ENCODE measurements at places on chromosomes 16 and 17.

DNA sequence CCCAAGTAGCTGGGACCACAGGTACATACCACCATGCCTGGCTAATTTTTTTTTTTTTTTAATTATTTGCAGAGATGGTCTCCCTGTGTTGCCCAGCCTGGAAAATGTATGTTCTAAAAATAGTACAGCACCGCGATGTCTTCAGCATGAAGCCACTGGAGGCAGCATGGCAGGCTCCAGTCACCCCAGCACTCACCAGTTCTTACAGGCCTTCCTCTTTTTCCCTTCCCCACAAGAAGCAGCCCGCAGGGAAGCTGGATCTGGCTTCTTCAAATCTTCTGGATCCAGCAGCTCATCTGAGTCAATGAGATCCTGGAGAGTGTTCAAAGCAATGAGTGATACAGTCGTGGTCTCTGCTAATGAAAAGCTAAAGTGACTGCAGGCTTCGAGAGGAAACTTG is 16.2 kb downstream of the CIAPIN1 start:
- DNase-seq, result no peak

DNA sequence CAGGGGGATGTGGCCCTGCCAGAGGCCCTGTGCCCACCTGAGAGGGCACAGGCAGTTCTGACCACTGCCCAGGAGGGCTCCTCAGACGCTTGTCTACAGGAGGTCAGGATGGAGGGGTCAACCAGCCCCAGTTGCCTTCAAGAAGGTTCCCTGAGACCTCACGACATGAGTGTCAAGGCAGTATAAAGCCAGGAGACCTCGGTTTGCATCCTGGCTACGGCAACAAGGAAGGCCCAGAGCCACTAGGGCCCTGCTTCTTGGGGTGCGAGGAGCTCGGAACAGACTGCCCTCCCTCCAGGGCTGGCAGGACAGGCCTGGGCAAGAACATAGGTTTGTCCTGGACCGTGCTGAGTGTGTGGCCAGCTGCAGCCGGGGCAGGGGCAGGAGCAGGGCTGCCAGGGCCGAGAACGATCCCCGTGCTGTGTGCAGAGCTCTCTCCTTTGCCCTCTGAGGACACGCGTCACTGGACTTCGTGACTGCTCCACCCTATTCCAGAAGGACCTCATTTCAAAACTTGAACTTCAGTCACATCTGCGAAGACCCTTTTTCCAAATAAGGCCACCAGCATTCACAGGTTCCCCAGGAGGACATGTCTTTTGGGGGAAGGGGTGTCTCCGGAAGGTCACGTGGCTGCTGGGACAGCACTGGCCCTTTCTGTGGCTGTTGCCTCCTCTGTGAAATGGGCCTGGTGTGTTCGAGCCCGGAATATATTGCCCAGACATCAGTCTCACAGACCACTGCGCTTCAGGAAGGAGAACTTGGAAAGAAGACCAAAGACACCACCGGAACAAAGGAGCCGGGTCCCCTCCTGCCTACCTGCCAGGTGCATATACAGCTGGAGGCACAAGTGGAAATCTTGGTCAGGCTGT is 27.7 kb downstream of the SLC7A5 start:
- no peak for DNase-seq

DNA sequence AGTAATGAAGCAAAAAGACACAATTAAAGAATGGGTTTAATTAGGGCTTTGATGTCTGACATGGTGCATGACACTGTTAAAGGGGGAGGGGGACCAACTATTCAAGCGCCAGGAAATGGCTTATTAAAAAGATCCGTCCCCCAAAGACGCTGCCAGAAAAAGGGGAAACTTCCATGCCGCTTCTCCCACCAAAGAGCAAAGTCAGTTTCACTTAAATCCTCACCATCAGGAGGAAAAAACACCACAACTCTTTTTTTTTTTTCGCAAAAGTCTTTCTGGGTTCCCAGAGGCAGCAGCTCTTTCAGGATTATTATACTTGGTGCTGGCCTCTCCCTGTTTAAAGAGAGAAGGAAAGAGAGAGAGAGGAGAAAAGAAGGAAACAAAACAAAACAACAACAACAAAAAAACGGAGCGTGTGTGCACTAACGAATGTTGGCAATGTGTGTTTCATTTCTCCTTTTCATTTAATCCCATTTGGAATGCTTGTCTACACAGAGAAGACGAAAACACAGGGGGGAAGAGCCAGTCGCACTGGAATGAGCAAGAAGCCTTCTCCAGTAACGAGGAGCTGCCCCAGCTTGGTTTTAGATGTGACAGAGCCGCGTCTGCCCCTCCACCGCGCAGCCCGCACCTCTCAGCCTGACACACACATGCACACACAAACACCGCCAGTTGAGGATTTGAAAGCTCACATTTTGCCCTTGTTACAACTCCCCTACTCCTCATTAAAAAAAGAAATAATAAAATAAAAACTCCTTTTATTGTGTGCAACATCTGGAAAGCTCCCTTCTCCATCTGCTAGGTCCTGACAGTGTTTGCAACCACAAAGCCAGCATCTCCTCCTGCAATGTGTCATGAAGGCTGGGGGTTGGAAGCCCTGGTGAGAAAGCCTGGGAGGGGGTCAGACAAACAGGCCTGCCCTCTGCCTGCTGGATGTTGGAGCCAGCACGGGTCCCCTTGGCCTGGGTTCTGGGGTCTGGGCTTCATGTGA is 32.7 kb upstream of the AXIN2 start:
- DNase-seq, result peak; percentile 30

GRCh38 chr17:5662409-5663085 is 78.2 kb upstream of the NLRP1 start:
- no peak for DNase-seq

GRCh38 chr16:90008708-90009145 is 10.5 kb downstream of the DBNDD1 start:
- DNase-seq, result no peak

GRCh38 chr17:41251261-41251660 is 1.8 kb downstream of the KRTAP9-4 start:
- no peak for DNase-seq

DNA sequence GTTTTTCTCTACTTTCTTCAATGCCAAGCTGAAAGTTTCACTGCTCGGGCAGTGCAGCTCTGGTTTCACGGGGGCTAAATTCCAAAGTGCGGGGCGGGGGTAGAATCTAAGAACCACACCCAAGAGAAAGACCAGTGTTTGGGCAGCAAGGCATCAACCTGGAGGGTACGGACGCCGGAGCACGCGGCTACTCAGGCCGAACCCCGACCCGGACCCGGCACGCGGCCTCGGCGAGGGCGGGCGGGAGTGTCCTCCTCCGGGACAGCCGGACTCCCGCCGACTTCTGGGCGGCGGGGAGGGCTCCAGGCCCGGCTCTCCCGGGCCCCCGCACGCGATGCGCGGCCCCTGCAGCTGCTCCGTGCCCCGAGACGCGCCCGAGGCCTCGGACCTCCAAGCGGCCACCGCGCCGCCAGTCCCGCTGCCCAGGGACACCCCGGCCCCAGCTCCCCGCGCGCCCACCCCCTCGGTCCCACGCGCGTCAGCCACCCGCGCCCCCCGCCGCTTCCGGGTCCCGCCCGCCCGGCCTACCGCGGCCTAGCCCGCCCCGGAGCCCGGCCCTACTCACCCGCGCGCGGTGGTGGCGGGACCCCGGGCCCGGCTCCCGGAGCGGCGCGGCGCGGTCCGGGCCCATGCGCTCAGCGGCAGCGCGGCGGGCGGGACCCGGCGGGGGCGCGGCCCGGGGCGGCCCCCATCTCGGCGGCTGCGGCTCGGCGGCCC is 561 bp downstream of the AXIN1 start:
- peak; percentile 54 for DNase-seq

DNA sequence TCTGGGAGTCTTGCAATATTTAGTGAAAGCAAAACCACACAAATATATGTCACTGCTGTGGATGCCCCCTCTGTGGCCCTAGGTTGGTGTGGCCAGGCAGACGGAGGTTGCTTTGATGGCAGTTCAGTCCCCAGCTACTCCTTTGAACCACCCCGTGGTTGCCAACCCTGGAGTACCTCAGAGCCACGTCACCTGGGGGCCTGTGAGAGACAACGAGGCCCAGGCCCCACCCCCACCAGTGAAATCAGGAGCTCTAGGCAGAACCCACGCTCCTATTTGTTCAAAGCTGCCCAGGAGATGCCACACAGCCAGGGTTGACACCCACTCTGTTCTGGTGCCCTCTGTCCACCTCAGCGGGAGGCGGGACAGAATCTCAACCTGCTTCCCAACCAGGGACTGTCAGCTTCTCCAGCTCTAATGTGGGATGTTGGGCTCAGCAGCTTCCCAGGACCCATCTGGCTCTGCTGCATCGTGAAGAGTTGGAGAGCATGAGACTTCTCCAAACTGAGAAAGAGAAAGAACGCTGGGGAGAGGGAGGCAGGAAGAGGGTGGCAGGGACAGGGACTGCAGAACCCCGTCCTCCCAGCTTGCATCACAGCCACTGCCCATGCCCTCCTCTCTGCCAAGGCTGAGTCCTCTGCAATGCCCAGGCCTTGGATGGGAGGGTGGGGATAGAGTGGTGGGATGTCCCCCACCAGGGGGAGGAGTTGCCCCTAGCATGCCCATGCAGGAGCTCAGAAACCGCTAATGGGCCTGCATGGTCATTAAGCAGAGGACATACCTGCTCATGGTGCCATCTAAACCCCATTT is 81.8 kb downstream of the C16orf78 start:
- no peak for DNase-seq

DNA sequence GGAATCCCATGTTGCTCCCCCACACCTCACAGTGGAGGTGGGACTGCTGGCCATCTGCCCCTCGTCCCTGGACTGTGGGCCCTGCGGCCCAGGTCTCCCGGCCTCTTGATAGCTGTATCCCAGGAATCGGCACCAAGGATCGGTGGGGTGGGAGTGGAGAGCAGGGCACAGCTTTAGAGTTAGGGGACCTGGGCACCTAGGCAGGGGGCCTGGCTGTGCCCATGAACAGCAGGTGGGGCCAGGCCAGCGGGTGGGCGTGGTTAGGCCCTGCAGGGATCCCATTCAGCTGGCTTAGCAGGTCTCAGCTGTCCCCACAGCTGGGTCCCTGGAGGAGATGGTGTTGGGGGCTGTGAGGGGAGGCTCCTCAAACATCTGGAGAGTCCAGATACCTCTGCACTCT is 49.2 kb downstream of the SREBF1 start:
- no peak for DNase-seq

- DNase-seq, result peak; percentile 73
Measured at GRCh38 chr17:8965394-8966168, at the start of gene PIK3R5. PIK3R5 (minus strand) TSS chr17:8965707; CDS start chr17:8911494, 54,213 bp downstream.

GRCh38 chr16:14491861-14492529 is 138.1 kb downstream of the PARN start:
- DNase-seq, result no peak

GRCh38 chr17:41907185-41907556 is 11.6 kb downstream of the ACLY start:
- DNase-seq, result no peak
